ENCODE measurements at places on chromosomes 7 and 10. TPM values are rescaled to one million over a fixed set of nuclear protein-coding genes. Genes with fewer than 3 reads are reported as not detected.

The GIMAP7 gene
- not detected for total RNA-seq

The CNTNAP2 gene
- 7.6 TPM for total RNA-seq

The ANLN gene
- 12.7 TPM for total RNA-seq

- no peak overlapping the region for H3K27ac ChIP-seq
- no peaks in the 10 kb centered on the region for H3K27me3 ChIP-seq
- no peaks in the 10 kb centered on the region for H3K36me3 ChIP-seq
- H3K4me1 ChIP-seq, result no peaks in the 10 kb centered on the region
These were observed 260.1 kb downstream of the WDR37 start for GRCh38 chr10:1316121-1316808.

GRCh38 chr7:114504586-114504985 is 90.0 kb downstream of the FOXP2 start:
- no peak overlapping the region for H3K27ac ChIP-seq
- peaks cover 7% of the 10 kb centered on the region for H3K4me1 ChIP-seq
- no peaks in the 10 kb centered on the region for H3K36me3 ChIP-seq
- no peak overlapping the region for H3K4me3 ChIP-seq
- H3K27me3 ChIP-seq, result no peaks in the 10 kb centered on the region

DNA sequence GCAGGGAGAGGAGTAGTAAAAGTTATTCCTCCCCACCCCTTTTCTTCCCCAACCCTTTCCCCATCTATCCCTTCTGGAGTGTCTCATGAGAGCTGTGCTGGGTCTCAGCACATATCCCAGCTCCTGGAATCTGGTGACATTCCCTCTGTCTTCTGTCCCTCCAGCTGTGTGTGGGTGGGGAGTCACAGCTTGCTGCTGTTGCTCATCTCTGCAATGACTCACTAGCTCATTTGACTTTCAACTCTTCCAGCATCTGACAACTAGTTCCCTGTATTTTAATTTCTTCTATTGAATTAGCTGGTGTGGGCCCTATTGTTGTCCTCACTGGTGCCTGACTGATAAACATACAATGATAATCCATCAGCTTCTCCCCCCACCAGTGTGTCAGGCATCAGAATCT is 198.9 kb upstream of the AUTS2 start:
- peaks cover 6% of the 10 kb centered on the region for H3K4me1 ChIP-seq
- H3K36me3 ChIP-seq, result no peaks in the 10 kb centered on the region
- H3K4me3 ChIP-seq, result no peak overlapping the region

GRCh38 chr7:44432381-44432977 is 58.0 kb downstream of the NUDCD3 start:
- no peak overlapping the region for H3K27ac ChIP-seq
- H3K27me3 ChIP-seq, result no peaks in the 10 kb centered on the region
- H3K4me3 ChIP-seq, result no peak overlapping the region
- no peaks in the 10 kb centered on the region for H3K36me3 ChIP-seq
- no peak for DNase-seq
- no peaks in the 10 kb centered on the region for H3K4me1 ChIP-seq

GRCh38 chr10:106904209-106904608 is 260.3 kb downstream of the SORCS1 start:
- no peaks in the 10 kb centered on the region for H3K36me3 ChIP-seq
- DNase-seq, result no peak
- no peak overlapping the region for H3K27ac ChIP-seq
- no peaks in the 10 kb centered on the region for H3K4me1 ChIP-seq

DNA sequence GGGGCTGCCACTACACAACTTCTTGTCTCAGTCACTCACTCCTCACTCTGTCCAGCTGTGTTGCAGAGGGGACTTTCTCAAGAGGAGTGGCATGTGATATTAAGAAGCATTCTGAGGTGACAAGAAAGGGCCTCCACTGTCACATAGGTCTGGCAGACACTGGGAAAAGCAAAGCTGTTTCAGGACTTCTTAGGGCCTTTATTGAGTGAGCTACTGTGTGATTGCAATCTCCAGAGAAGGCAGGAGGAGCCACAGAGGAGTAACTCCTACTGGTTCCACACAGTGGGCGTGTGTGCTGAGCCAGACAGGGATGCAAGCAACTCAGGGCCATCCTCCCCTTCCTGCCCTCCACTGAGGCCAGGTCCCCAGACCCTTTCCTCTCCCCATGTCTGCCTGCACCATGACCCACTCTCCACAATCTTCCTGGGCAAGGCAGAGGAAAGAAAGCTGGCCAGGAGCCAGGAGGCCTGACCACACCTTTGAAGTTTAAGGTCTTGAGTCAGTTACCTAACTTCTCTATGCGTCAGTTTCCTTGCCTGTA is 262.0 kb upstream of the ZMIZ1 start:
- peaks cover 38% of the 10 kb centered on the region for H3K27me3 ChIP-seq
- H3K27ac ChIP-seq, result no peak overlapping the region
- no peak overlapping the region for H3K4me3 ChIP-seq
- H3K36me3 ChIP-seq, result no peaks in the 10 kb centered on the region
- peaks cover 15% of the 10 kb centered on the region for H3K4me1 ChIP-seq

GRCh38 chr7:51827631-51828030 is 511.0 kb upstream of the COBL start:
- no peak for DNase-seq
- H3K4me3 ChIP-seq, result no peak overlapping the region
- H3K27me3 ChIP-seq, result no peaks in the 10 kb centered on the region
- H3K27ac ChIP-seq, result no peak overlapping the region

DNA sequence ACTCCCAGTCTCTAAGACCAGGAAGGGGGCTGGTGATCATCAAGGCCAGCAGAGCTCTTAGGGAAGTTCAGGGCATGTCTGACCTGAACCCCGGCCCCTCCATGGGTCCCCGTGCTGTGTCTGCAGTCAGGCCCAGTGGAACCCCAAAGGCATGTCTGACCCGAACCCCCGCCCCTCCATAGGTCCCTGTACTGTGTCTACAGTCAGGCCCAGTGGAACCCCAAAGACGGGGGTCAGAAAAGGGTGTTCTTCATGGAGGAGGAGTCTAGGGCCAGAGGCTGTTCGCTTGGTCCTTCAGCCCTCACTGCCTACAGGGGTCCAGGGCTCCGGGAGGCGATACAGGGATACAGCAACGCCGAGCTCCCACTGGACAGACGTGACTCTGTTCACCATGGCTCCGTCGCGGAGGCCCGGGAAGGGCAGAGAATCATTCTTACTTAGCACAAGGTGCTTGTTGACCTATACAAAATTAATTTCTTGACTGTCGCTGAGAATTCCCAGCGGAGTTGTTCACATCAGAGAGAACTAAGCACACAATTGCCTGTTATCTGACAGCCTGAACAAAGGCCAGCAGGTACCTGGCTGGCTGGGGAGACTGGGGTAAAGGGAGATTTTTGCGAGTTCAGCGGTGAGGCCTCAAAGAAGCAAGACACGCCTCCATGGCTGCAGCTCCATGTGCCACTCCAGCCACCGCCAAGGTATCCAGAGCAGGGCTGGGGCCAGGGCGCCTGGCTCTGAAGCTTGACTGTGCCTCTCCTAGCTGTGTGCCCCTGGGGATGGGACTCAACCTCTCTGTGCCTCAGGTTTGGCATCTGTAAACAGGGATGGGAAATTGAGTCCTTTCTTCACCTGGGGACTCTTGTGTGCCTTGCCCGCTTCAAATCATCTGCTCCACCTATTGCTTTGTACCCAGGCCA is 26.8 kb downstream of the EN2 start:
- no peak for DNase-seq
- H3K27ac ChIP-seq, result no peak overlapping the region

- no peaks in the 10 kb centered on the region for H3K4me1 ChIP-seq
- peak; percentile 71 for DNase-seq
- H3K27me3 ChIP-seq, result peaks cover 11% of the 10 kb centered on the region
- peak within 1 kb of the TSS; percentile 1 for H3K4me3 ChIP-seq
These were observed at the start of gene TMEM196 for GRCh38 chr7:19772841-19773760. TSS of gene TMEM196 (minus strand) at chr7:19773617. CDS start at chr7:19772696, 921 bp downstream.

- no peaks in the 10 kb centered on the region for H3K36me3 ChIP-seq
- no peaks in the 10 kb centered on the region for H3K27me3 ChIP-seq
- DNase-seq, result peak; percentile 79
- H3K4me3 ChIP-seq, result no peak overlapping the region
- no peaks in the 10 kb centered on the region for H3K4me1 ChIP-seq
- H3K27ac ChIP-seq, result no peak overlapping the region
These were observed 60.3 kb downstream of the RASGEF1A start for GRCh38 chr10:43206391-43207235.

DNA sequence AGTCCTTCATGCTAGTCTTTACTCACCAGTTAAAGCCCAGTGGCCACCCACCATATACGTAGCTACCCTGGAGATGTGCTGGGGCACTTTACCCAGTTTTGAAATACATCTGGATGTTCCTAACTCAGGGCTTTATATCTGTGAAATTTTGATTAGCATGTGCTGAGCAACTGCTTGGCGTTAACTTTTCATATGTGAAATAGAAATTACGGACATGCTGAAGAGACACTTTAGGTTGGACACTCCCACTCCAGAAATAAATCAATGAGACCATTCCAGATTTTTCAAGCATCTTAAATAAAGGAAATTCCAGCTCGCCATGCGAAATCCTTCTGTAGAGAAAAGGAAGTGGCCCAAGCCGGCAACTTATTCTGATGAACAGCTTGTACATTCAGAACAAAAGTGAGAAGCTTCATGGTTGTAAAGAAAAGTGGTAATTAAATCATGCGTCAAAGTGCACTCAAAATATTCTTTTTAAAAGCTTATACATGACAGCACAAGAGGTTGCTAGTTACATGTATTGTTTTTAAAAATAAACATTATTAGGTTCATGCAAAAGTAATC is 153.5 kb upstream of the ITGB1 start:
- no peak for DNase-seq
- no peaks in the 10 kb centered on the region for H3K36me3 ChIP-seq
- H3K4me3 ChIP-seq, result no peak overlapping the region

GRCh38 chr7:81641873-81642272 is 128.0 kb downstream of the HGF start:
- H3K4me3 ChIP-seq, result no peak overlapping the region
- no peak overlapping the region for H3K27ac ChIP-seq
- H3K27me3 ChIP-seq, result no peaks in the 10 kb centered on the region
- H3K36me3 ChIP-seq, result no peaks in the 10 kb centered on the region
- DNase-seq, result no peak

- DNase-seq, result peak; percentile 41
- H3K4me3 ChIP-seq, result no peak overlapping the region
- no peaks in the 10 kb centered on the region for H3K36me3 ChIP-seq
- no peak overlapping the region for H3K27ac ChIP-seq
- H3K4me1 ChIP-seq, result peaks cover 3% of the 10 kb centered on the region
These were observed 5.8 kb upstream of the GGCT start for GRCh38 chr7:30510124-30511075.

Measured in osteoblast (primary cell).